ENCODE measurements at places on chromosomes 4 and X.

DNA sequence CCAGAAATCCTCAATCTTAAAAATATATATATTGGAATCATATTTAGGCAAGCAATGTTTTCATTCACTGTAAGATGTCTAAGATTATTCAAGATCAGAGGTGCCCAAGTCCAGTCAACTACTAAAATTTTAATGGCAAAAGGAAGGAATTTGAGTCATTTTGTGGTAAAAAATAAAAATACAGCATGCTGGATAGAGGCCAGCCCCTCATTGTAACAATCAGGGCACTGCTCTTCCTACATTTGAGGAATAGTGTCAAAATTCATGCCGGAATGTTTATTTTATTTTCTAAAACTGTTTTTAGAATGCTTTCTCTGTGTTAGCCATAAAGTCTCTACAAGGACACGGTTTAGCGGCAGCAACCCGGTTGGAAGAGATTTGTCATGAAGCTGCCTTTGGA lies 49.9 kb upstream of the SRD5A3 start:
- peaks cover 13% of the 10 kb centered on the region for H3K27me3 ChIP-seq

- no peak overlapping the region for H3K4me3 ChIP-seq
- peaks cover 3% of the 10 kb centered on the region for H3K27me3 ChIP-seq
- no peaks in the 10 kb centered on the region for H3K36me3 ChIP-seq
- H3K4me1 ChIP-seq = no peaks in the 10 kb centered on the region
These were observed 82.9 kb downstream of the STOX2 start for GRCh38 chr4:183987987-183988392.

DNA sequence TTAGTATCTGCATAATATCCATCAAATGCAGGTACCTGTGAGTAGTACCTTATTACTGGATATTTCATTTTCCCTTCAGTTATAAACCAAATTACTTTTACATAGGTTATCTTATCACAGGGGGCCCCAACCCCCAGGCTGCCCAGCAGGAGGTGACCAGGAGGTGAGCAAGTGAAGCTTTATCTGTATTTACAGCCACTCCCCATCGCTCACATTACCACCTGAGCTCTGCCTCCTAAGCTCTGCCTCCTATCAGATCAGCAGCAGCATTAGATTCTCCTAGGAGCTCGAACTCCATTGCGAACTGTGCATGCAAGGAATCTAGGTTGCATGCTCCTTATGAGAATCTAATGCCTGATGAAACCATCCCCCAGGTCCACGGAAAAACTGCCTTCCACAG lies 6.3 kb downstream of the PRSS12 start:
- no peak overlapping the region for H3K27ac ChIP-seq
- no peaks in the 10 kb centered on the region for H3K4me1 ChIP-seq
- H3K36me3 ChIP-seq = no peaks in the 10 kb centered on the region
- H3K27me3 ChIP-seq = peaks cover 6% of the 10 kb centered on the region

DNA sequence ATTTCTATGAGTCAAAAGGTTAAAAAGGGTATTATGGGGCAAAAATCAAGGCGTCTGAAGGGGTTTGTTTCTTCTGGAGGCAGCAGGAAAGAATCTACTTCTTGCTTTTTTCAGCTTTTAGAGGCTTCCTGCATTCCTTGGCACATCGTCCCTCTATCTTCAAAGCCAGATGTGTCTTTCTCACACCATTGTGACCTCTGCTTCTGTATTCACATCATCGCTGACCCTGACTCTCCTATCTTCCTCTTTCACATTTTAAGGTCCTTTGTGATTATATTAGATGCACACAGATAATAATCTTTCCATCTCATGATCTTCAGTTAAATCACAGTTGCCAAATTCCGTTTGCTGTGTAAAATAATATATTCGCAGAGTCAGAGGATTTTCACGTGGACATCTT lies 112.7 kb downstream of the PPP4R3C start:
- H3K27ac ChIP-seq = no peak overlapping the region
- no peaks in the 10 kb centered on the region for H3K4me1 ChIP-seq
- H3K27me3 ChIP-seq = no peaks in the 10 kb centered on the region
- DNase-seq = no peak

GRCh38 chrX:9577555-9577954 lies 112.7 kb downstream of the TBL1X start:
- no peak for DNase-seq
- H3K4me3 ChIP-seq = no peak overlapping the region
- H3K27me3 ChIP-seq = no peaks in the 10 kb centered on the region
- H3K27ac ChIP-seq = no peak overlapping the region
- H3K36me3 ChIP-seq = peaks cover 3% of the 10 kb centered on the region

- no peaks in the 10 kb centered on the region for H3K36me3 ChIP-seq
- DNase-seq = no peak
- H3K4me3 ChIP-seq = no peak overlapping the region
- H3K4me1 ChIP-seq = no peaks in the 10 kb centered on the region
These were observed 497.1 kb upstream of the TENM3 start for GRCh38 chr4:181745933-181746625.

GRCh38 chrX:48864210-48864609 lies 28.8 kb upstream of the PCSK1N start:
- no peaks in the 10 kb centered on the region for H3K4me1 ChIP-seq
- peaks cover 4% of the 10 kb centered on the region for H3K27me3 ChIP-seq
- H3K36me3 ChIP-seq = no peaks in the 10 kb centered on the region
- DNase-seq = no peak

GRCh38 chr4:113646442-113646822 lies 115.1 kb downstream of the CAMK2D start:
- H3K4me1 ChIP-seq = peaks cover 13% of the 10 kb centered on the region
- peaks cover 2% of the 10 kb centered on the region for H3K36me3 ChIP-seq
- no peak overlapping the region for H3K4me3 ChIP-seq
- no peak for DNase-seq

DNA sequence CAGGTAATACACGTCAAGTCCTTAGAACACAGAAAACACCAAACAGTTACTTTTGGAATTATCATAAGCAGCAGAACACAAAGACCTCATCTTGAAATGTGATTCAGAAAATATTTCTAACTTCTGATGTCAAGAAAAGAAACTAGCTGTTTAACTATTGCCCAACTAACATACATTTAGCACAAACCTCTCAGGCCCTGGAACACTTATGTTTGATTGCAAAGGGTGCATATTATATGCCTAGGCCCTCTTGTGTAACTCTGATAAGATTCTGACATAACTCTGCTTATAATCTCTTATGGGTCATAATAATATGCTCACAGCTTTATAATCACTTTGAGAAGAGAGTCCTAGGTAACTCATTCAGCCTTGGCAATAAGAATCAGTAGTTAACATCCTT lies 62.6 kb downstream of the TBC1D9 start:
- H3K27ac ChIP-seq = peak overlapping the region; percentile 53
- H3K4me1 ChIP-seq = peaks cover 48% of the 10 kb centered on the region
- H3K36me3 ChIP-seq = peaks cover 32% of the 10 kb centered on the region
- no peak overlapping the region for H3K4me3 ChIP-seq
- DNase-seq = no peak

GRCh38 chr4:75229806-75230570 lies 284.2 kb downstream of the RCHY1 start:
- H3K27ac ChIP-seq = no peak overlapping the region
- H3K4me1 ChIP-seq = no peaks in the 10 kb centered on the region
- H3K27me3 ChIP-seq = no peaks in the 10 kb centered on the region

- H3K27ac ChIP-seq = no peak overlapping the region
- no peak overlapping the region for H3K4me3 ChIP-seq
- no peaks in the 10 kb centered on the region for H3K4me1 ChIP-seq
- DNase-seq = no peak
These were observed 25.5 kb downstream of the CHST7 start for GRCh38 chrX:46599051-46599560.

DNA sequence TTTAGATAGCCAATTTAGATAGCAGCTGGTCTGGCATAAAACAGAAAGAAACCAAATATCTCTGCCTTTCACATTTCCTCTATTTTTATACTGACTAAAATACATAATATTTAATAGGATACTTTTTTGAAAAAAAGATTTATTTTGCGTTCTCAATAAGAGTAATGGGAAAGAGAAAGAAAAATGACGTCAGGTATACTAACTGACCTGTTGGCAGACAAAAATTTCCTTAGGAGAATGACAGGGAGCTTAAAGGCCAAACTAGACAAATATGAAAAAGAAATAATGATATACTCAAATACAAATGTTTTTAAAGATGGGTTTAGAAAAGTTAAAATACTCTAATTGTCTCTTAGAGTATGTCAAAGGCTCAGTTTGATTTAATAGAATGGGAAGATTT lies 309.4 kb upstream of the ADGRL3 start:
- H3K4me1 ChIP-seq = no peaks in the 10 kb centered on the region
- H3K27ac ChIP-seq = no peak overlapping the region
- no peaks in the 10 kb centered on the region for H3K27me3 ChIP-seq
- no peak overlapping the region for H3K4me3 ChIP-seq
- no peak for DNase-seq

DNA sequence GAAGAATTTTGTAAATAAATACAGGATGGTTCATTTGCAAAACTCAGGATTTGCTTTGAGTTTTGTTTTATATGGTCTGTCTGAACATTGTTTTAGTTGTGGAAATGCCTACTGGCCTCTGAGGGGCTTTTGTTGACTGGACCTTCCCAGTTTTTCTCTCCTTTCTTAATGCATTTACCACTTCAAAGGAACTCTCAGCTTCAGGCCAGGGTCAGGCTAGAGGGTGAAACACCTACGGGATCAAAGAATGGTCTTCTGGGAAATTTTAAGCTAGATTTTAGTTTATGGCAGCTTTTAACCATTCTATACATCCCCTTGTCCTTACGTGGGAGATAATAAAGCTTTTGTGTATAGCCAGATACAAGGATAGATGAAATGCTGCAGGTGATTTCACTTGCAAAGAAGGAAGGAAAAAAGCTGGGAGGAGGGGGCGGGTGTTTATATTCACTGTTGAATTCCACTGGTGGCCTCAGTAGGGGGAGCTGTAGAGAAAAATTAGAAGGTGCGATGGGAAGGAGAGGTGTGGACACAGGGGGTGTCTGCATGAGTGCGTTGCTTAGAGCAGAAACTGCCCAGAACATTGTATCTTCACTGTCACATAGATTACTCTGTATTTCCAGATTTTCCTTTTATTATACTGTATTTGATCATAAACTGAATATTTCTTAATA lies 151.8 kb downstream of the TSPAN5 start:
- H3K4me1 ChIP-seq = peaks cover 2% of the 10 kb centered on the region
- H3K27ac ChIP-seq = no peak overlapping the region
- peaks cover 16% of the 10 kb centered on the region for H3K36me3 ChIP-seq
- H3K4me3 ChIP-seq = no peak overlapping the region
- no peak for DNase-seq

DNA sequence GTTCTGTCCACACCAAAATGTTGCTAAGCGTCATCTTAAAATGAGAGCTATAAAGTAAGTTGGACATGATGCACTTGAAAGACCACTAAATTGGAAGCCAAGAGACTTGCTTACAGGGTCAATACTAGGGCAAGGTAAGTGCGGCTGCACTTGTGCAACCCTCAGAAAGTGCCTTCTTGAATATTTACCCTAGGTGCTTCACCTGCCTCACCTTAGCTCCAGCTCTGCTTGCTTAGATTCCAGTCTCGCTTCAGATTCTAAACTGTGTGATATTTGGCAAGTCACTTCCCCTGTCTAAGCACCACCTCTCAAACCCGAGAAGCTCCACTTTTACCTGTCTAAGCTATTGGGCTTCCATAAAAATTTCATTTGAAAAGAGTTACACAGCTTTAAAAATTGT lies 136.5 kb downstream of the GRIA3 start:
- no peak overlapping the region for H3K4me3 ChIP-seq
- peaks cover 2% of the 10 kb centered on the region for H3K27me3 ChIP-seq
- no peak overlapping the region for H3K27ac ChIP-seq
- no peak for DNase-seq
- no peaks in the 10 kb centered on the region for H3K36me3 ChIP-seq

GRCh38 chr4:30413915-30414314 lies 306.3 kb upstream of the PCDH7 start:
- no peaks in the 10 kb centered on the region for H3K4me1 ChIP-seq
- no peak overlapping the region for H3K4me3 ChIP-seq
- H3K27ac ChIP-seq = no peak overlapping the region
- no peaks in the 10 kb centered on the region for H3K36me3 ChIP-seq
- no peaks in the 10 kb centered on the region for H3K27me3 ChIP-seq

GRCh38 chr4:67593741-67594175 lies 35.2 kb downstream of the STAP1 start:
- no peaks in the 10 kb centered on the region for H3K27me3 ChIP-seq
- no peak overlapping the region for H3K4me3 ChIP-seq
- peaks cover 60% of the 10 kb centered on the region for H3K36me3 ChIP-seq
- DNase-seq = no peak
- H3K27ac ChIP-seq = peak overlapping the region; percentile 14

DNA sequence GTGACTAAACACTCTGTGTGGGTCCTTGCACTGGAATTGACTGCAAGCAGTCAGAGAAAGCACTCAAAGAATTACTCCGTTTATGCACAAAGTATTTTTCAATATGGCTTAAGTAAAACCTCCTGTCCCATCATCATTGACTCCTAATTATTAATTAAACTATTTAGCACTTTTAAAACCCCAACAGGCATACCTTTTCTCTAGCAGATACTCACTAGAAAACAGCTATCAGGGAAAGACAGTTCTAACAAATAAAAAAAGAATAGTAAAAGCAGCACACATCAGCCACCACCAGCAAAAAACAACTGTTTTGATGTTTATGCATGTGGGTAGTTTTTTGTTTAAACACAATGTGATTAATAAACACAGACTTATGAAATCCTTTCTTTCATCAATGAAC lies 66.2 kb upstream of the GYPA start:
- H3K4me1 ChIP-seq = no peaks in the 10 kb centered on the region
- no peaks in the 10 kb centered on the region for H3K27me3 ChIP-seq
- no peak overlapping the region for H3K4me3 ChIP-seq

- peaks cover 5% of the 10 kb centered on the region for H3K27me3 ChIP-seq
- H3K4me1 ChIP-seq = no peaks in the 10 kb centered on the region
- H3K36me3 ChIP-seq = no peaks in the 10 kb centered on the region
These were observed 48.3 kb upstream of the WDR1 start for GRCh38 chr4:10164877-10165283.

All from memory B cell (primary cell).